Small intestine (tissue), 16 donors: ENCODE measurements at places on chromosomes 3 and 15. TPM values are rescaled to one million over a fixed set of nuclear protein-coding genes. Genes with fewer than 3 reads are reported as not detected.
A peak's percentile ranks its signal among the peaks of the same experiment; 100 is the strongest.

GRCh38 chr3:177446165-177446601 is 248.9 kb upstream of the TBL1XR1 start:
- DNase-seq, result peak; percentile 88
- no peaks in the 10 kb centered on the region for H3K36me3 ChIP-seq
- H3K4me1 ChIP-seq, result peaks cover 5% of the 10 kb centered on the region
- no peaks in the 10 kb centered on the region for H3K27me3 ChIP-seq
- H3K4me3 ChIP-seq, result no peak overlapping the region

DNA sequence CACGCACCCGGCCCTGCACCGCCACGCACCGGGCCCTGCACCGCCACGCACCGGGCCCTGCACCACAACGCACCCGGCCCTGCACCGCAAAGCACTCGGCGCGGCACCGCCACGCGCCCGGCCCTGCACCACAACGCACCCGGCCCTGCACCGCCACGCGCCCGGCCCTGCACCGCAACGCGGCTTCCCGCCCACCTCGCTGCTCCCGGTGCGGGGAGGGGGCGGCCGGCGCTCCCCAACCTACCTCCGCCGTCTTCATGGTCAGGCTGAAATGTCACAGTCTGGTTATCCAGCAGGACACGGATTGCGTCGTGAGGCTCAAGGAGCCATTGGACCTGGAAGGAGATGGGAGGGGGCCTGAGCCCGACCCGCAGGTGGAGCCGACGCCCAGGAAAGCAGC is 41.8 kb downstream of the MUC20 start:
- peaks cover 3% of the 10 kb centered on the region for H3K27me3 ChIP-seq
- H3K4me1 ChIP-seq, result no peaks in the 10 kb centered on the region
- no peak for DNase-seq

CLEC3B gene
- polyA plus RNA-seq, result 103 TPM

GRCh38 chr3:194250098-194251002 is 100.8 kb downstream of the CPN2 start:
- H3K36me3 ChIP-seq, result no peaks in the 10 kb centered on the region
- H3K4me1 ChIP-seq, result no peaks in the 10 kb centered on the region
- peak; percentile 63 for DNase-seq
- no peak overlapping the region for H3K4me3 ChIP-seq
- no peak overlapping the region for H3K27ac ChIP-seq

DNA sequence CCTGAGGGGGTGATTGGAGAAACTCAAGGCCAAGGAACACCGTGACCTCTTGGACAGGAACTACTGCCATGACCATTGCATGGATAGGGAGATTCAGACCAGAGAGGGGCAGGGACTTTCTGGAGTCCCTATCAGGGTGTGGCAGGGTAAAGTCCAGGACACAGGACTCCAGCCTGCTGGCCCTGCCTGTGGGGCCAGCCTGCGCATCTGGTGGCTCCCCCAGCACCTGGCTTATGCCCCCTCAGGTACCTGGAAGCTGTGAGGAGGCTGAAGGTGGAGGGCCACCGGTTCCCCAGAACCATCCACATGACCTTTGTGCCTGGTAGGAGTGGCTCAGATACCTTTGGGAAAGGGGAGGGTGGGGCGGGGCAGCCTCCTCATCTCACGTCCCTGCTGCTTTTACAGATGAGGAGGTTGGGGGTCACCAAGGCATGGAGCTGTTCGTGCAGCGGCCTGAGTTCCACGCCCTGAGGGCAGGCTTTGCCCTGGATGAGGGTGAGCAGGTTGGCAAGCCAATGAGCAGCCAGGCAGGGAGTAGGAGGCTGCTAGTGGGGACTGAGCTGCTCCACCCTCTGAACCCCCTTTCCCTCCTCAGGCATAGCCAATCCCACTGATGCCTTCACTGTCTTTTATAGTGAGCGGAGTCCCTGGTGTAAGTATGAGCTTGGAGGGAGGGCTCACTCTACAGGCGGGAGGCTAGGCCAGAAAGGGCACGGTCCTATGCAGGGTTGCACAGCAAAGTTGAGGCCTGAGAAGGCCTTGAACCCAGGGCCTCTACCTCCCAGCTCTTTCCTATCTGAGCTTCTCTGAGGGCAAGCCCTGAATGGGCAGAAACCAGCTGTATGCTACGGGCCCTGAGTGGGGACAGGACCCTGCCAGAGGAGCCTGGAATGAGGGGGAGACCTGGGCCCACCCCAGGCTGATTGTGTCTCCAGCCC is 2.9 kb downstream of the ACY1 start:
- peaks cover 3% of the 10 kb centered on the region for H3K4me1 ChIP-seq
- no peaks in the 10 kb centered on the region for H3K36me3 ChIP-seq
- DNase-seq, result peak; percentile 86
- H3K4me3 ChIP-seq, result no peak overlapping the region
- no peaks in the 10 kb centered on the region for H3K27me3 ChIP-seq

GRCh38 chr3:185549651-185550111 is 2.7 kb downstream of the LIPH start:
- H3K4me1 ChIP-seq, result peaks cover 12% of the 10 kb centered on the region
- no peaks in the 10 kb centered on the region for H3K27me3 ChIP-seq
- peaks cover 4% of the 10 kb centered on the region for H3K36me3 ChIP-seq
- no peak overlapping the region for H3K27ac ChIP-seq
- DNase-seq, result no peak

DNA sequence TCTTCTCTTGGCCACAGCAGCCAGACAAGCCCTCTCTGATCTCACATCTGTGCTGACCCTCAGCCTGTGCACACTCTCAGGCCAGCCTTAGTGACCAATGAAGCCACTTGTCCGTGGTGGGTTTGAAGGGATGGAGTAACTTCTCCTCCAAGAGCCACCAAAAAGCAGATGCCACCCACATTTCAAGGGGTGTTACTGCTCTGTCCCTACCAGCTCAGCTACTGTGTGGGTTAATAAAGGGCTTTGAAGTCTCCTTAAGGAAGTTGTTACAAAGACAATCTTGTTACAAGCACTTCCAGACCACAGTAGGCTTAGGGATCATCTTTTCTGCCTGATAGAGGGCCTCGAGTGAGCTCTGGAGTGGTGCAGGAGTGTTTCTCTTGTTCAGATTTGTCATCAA is 3.3 kb upstream of the CA12 start:
- DNase-seq, result no peak
- no peak overlapping the region for H3K4me3 ChIP-seq
- H3K4me1 ChIP-seq, result no peaks in the 10 kb centered on the region
- peaks cover 9% of the 10 kb centered on the region for H3K27me3 ChIP-seq
- H3K36me3 ChIP-seq, result no peaks in the 10 kb centered on the region

GRCh38 chr3:66854601-66855151 is 143.4 kb upstream of the KBTBD8 start:
- DNase-seq, result no peak
- no peak overlapping the region for H3K4me3 ChIP-seq
- H3K27ac ChIP-seq, result no peak overlapping the region
- no peaks in the 10 kb centered on the region for H3K4me1 ChIP-seq
- no peaks in the 10 kb centered on the region for H3K27me3 ChIP-seq

TGM5 gene
- 0.03 TPM for polyA plus RNA-seq

SLC27A2 gene
- polyA plus RNA-seq, result 81.2 TPM

LDHAL6B gene
- not detected for polyA plus RNA-seq

- H3K27ac ChIP-seq, result no peak overlapping the region
- H3K4me3 ChIP-seq, result no peak overlapping the region
- no peaks in the 10 kb centered on the region for H3K4me1 ChIP-seq
Observed at GRCh38 chr3:74054566-74054965, 429.8 kb upstream of the PDZRN3 start.

UPK1B gene
- polyA plus RNA-seq, result 0.40 TPM

GRCh38 chr15:86002444-86002843 is 77.2 kb upstream of the AGBL1 start:
- H3K27me3 ChIP-seq, result no peaks in the 10 kb centered on the region
- H3K4me1 ChIP-seq, result no peaks in the 10 kb centered on the region
- no peak overlapping the region for H3K4me3 ChIP-seq
- H3K27ac ChIP-seq, result no peak overlapping the region
- no peaks in the 10 kb centered on the region for H3K36me3 ChIP-seq

GRCh38 chr3:45056608-45057301 is 30.7 kb downstream of the CLEC3B start:
- H3K36me3 ChIP-seq, result no peaks in the 10 kb centered on the region
- no peaks in the 10 kb centered on the region for H3K27me3 ChIP-seq
- no peak for DNase-seq
- no peak overlapping the region for H3K4me3 ChIP-seq

WNT7A gene
- polyA plus RNA-seq, result not detected

DNA sequence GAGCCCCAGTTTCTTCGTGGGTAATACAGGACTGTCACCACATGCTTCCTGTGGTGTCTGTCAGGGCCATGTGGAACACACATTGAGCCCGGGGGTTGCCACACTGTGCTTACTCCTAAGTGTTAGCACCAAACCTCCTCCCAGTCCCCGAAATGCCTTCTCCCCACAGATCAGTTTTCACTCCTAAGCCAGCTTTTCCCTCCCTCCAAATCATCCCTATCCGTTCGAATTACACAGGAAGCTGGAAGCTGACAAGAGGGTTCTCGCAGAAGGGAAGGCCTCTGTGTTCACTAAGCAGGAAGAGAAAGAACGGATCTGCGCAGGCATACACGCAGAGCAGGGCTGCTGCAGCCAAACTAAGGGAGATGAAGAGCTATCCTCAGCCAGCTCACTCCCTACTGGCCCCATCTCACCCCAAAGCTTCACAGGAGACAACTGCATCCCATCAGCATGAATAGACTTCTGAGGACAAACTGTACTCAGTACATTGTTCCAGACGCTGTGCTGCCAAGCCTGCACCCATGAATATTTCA is 32.3 kb downstream of the XXYLT1 start:
- no peak overlapping the region for H3K4me3 ChIP-seq
- H3K4me1 ChIP-seq, result peaks cover 4% of the 10 kb centered on the region
- H3K27me3 ChIP-seq, result no peaks in the 10 kb centered on the region

DNA sequence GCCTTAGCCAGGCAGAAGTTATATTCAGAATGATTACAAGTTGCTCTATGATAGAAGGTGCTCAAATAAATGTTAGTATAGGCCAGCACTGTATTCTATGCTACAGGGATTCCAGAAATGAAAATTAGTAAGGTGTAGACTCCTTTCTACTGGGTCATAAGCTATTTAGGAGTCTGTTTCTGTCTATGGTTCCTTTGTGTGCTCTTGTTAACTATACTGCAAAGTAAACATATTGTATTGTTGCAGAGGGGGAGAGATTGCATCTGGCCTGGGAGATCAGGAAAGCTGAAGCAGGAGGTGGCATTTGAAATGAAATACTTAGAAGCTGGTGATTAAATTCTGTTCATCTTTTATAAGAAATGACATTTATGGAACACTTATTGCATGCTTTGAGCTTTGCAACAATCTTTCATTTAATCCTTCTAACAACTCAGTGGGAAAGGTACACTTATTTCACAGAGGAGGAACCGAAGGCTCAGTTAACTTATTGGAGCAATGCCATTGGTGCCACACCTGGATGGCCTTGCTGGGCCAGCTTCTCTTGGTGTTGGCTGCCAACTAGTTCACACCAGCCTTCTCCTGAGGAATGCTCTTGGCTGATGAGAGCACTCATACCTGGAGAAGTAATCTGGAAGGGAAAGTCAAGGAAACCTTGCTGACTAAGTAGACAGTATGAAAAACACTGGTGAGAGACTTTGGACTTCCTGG is 39.1 kb downstream of the ABHD5 start:
- peak overlapping the region; percentile 43 for H3K27ac ChIP-seq
- no peak overlapping the region for H3K4me3 ChIP-seq
- H3K27me3 ChIP-seq, result no peaks in the 10 kb centered on the region
- H3K36me3 ChIP-seq, result peaks cover 3% of the 10 kb centered on the region
- H3K4me1 ChIP-seq, result peaks cover 4% of the 10 kb centered on the region

FBXW12 gene
- not detected for polyA plus RNA-seq
